Panc1 (cell line): ENCODE measurements at places on chromosomes 16 and 17. TPM values are rescaled to one million over a fixed set of nuclear protein-coding genes. Genes with fewer than 3 reads are reported as not detected.

CORO6 gene
- 9.7 TPM for total RNA-seq

DNA sequence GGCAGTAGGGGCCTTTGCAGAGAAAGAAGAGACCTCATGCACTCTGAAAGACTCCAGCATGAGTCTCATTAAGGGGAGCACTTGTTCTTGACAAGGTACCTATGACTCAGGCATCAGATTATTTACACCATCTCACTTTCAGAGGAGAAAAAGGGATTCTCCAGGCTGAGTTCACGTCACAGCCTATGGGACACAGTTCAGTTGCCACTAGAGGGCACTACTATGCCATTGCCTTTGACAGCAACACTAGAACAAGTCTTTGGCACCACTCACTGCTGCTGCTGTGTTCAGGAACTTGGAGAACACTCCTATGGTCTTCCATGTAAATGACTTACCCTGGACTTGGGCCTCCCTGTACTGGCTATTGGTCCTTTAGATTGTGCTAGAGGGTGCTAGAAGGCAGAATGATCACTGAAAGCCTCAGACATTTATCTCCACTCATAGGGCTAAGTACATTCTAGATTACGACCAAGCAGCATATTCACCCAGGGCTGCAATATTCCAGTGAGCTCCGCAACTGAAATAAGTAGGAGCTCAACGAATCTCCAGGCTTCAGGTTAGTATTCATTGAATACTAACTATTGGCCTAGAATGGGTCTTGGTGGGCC is 225.1 kb upstream of the CA10 start:
- peak; percentile 25 for DNase-seq

DNA sequence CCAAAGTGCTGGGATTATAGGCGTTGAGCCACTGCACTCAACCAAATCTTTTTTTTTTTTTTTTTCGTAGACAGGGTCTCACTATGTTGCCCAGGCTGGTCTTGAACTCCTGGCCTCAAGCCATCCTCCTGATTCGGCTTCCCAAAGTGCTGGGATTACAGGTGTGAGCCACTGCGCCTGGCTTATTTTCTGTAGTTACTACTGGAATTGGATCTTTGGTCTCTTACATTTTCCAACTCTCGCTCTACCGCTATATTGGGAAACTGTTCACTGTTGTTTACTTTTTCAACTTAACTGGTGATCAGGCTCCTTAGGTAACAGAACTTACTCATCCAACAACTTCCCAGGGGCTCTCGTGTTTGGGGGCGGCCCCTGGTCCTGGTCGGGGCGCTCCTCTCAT is 14.1 kb downstream of the ZNF200 start:
- no peak for DNase-seq

GRCh38 chr17:57255776-57256681 is at the start of gene MSI2:
TSS of gene MSI2 (plus strand) at chr17:57256523. CDS start at chr17:57256743, 220 bp downstream.
- no peak for DNase-seq

- no peak for DNase-seq
Measured at GRCh38 chr17:77359236-77359635, 218.5 kb downstream of the SEC14L1 start.

GRCh38 chr16:53605831-53606400 is 97.7 kb downstream of the RPGRIP1L start:
- no peak for DNase-seq

GRCh38 chr17:57485916-57486881 is 229.9 kb downstream of the MSI2 start:
- DNase-seq, result no peak

NXPH3 gene
- total RNA-seq, result 0.57 TPM

DNA sequence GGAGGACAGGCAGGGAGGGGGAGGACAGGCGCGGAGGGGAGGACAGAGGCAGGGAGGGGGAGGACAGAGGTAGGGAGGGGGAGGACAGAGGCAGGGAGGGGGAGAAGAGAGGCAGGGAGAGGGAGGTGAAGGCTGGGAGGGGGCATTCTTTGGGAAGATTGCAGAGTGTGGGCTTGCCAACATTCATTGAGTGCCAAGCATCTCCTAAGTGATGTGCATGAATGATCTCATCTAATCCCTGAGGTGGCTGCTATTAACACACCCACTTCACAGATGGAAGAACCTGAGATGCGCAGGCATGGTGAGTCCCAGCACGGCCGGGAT is 58.3 kb downstream of the NT5M start:
- no peak for DNase-seq

CDC6 gene
- total RNA-seq, result 66.3 TPM

GRCh38 chr17:63514974-63515373 is 8.2 kb upstream of the KCNH6 start:
- DNase-seq, result no peak

GALR2 gene
- total RNA-seq, result 0.41 TPM

- no peak for DNase-seq
Measured at GRCh38 chr17:76716146-76716838, 5.5 kb upstream of the MXRA7 start.

ASPSCR1 gene
- total RNA-seq, result 64.7 TPM

DNA sequence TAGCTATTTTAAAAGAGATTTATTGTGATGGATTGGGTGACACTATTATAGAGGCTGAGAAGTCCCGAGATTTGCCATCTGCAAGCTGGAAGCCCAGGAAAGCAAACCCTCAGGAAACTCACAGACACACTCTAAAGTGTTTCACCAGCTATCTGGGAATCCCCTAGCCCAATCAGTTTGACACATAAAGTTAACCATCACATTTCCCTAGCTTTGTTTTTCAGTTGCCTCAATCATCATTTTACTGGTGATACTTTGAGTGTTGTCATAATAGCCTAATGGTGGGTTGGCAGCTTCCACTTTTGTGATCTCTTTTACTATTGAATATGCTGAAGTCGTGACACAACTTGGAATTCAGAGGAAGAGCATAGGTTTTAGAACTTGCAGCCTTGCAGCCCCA is 1.8 kb downstream of the SGF29 start:
- no peak for DNase-seq

GRCh38 chr16:887846-888245 is 82.9 kb downstream of the LMF1 start:
- DNase-seq, result no peak

MPHOSPH6 gene
- 36.7 TPM for total RNA-seq

DNA sequence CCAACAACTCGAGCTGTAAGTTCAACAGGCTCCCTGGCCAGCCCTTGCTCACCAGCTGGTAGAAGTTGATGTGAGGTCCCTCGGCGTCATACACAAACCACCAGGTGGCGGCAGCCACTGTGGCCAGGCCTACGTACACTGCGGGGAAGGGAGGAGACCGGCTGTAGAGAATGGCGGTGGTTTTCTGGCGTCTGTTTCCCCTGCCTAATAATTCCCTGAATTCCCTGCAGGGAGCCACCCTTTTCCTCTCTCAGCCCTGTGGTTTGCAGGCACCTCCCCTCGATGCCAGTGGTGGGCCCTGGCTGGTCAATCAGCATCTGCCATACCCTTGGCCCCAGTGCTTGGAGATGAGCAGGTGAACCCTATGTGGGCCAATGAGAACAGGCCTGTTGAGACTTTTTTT is 18.9 kb upstream of the P2RX1 start:
- no peak for DNase-seq

DNA sequence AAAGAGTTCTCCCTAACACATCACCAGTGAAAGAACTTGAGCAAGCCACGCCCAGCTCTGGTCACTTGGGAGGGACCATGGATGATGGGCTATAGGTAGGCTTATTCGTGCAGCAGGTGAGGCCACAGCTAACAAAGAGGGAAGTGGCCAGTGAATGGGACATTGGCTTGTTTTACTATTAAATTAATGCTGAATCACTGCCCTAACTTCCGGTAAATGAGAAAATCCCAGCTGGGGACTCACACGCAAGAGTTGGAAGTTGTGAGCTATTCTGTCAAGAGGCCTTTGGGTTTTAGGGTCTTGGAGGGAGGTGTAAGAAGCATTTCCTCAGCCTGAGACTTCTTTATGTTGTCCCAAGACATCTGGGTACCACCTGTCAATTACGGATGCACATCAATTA is 315.3 kb downstream of the XYLT1 start:
- DNase-seq, result no peak
